Left lobe of liver (tissue), 2 donors: ENCODE measurements at places on chromosomes 3 and 15. TPM values are rescaled to one million over a fixed set of nuclear protein-coding genes. Genes with fewer than 3 reads are reported as not detected.

GRCh38 chr3:33848624-33849347 lies 50.4 kb downstream of the PDCD6IP start:
- DNase-seq: no peak

- DNase-seq: no peak
Observed at GRCh38 chr3:188939814-188940572, 231.8 kb upstream of the TPRG1 start.

- peak; percentile 78 for DNase-seq
Observed at GRCh38 chr15:64046421-64047153, at the start of gene DAPK2. DAPK2 (minus strand) TSS chr15:64046485; CDS start chr15:64040261, 6,224 bp downstream.

- no peak for DNase-seq
Observed at GRCh38 chr3:173238091-173238490, 97.1 kb upstream of the SPATA16 start.

- DNase-seq: no peak
Observed at GRCh38 chr3:171824116-171824515, 13.8 kb upstream of the PLD1 start.

GRCh38 chr15:64412216-64412615 lies 24.6 kb downstream of the TRIP4 start:
- DNase-seq: no peak

DNA sequence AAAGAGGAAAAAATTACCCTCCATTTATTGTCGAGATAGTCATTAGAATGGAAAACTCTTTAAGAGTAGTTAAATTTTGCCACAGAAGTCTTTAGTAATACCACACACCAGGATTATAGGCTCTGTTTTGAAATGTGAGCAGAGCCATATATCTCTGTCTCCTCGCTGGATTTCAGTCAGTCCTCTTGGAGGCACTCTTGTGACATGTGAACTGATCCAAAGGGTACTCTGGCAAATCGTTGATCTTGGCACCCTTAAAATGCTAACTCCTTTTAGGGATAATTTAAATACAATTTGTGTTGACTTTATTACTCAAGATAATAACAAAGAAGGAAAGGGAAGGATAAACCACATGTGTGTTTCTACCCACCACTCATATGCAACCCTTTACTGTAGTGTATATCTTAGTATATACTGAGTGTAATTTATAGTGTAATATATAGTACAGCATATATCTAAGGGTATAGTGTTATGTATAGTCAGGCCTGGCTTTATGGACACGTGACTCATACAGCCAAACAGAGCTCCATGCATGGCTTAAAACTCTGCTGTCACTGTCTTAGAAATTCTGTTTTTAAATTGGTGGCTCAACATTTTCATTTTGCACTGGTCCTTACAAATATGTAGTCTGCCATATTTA lies 12.3 kb upstream of the KPNA4 start:
- no peak for DNase-seq

Gene PPARG
- 7.4 TPM for total RNA-seq

Gene TM4SF1
- 9.6 TPM for total RNA-seq

Gene FAM3D
- 0.13 TPM for total RNA-seq

Gene SYNPR
- total RNA-seq: not detected

Gene FOXB1
- not detected for total RNA-seq
